Head of caudate nucleus (tissue), 42 donors: ENCODE measurements at places on chromosomes 3 and 15.

- DNase-seq = no peak
These were observed 35.9 kb downstream of the TLE3 start for GRCh38 chr15:70061696-70062270.

- no peak for DNase-seq
These were observed 37.6 kb downstream of the C2CD4A start for GRCh38 chr15:62104401-62104800.

DNA sequence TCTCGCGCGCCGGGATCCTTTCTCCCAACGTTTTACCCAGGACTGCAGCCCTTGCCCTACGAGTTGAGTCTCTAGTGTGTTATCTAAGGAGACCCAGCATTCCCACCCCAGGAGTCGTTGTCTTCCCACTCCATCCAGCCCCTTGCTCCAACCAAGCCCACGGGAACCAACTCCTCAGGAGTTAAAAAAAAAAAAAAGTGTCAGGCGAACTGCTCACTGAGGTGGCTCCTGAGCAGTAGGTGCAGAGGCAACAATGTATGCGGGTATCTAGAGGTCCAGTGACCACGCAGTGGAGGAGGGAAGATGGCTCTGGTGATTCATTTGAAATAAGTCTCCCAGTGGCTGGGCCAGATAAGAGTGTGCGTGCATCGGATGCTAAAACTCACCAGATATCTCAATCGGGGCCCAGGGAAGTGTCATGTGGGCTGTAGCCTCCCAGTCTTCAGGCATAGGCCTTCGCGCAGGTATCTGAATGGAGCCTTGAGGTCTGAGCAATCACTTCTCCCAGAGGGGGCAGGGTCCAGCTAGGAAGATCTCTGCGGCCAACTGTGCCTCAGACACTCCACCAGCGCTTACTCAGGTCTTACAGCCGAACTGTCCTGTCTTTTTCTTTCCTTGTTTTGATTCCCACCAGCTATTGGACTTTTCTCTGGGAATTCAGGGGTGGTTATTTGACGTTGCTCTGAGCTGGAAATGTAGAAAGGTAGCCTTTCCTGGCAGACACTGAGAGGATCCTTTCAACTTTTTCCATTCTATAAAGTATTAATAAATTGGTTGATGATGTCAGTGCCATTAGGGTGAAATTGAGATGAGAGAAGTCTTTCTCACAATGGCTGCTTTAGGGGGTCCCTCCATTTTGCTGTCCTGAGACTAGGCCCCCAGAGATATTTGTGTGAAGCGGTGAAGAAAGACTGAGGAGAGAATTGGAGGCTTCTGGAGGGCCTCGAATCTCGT is 21.0 kb downstream of the ZIC4 start:
- no peak for DNase-seq

DNA sequence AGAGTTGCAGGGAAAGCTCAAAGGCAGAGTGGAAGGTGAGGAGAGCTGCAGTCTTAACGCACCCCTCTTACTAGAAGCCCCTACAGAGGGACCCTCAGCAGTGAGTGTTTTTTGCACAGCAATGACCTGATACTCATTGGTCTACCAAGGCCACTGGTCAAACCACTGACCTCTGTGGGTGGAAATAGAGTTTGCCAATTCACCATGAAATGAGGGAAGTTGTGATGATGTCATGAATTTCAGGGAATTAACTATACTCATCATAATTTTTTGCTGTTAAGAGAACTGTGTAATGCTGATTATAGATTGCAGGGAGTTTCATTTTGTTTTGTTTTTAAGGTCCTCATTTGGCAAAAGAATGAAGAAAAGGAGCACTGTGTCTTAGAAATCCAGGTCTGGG is 101.7 kb upstream of the SMAD3 start:
- no peak for DNase-seq

- DNase-seq = peak; percentile 63
These were observed 42.5 kb downstream of the CA12 start for GRCh38 chr15:63339006-63339766.

GRCh38 chr15:83653288-83653638 is 660 bp upstream of the ADAMTSL3 start:
- DNase-seq = no peak

DNA sequence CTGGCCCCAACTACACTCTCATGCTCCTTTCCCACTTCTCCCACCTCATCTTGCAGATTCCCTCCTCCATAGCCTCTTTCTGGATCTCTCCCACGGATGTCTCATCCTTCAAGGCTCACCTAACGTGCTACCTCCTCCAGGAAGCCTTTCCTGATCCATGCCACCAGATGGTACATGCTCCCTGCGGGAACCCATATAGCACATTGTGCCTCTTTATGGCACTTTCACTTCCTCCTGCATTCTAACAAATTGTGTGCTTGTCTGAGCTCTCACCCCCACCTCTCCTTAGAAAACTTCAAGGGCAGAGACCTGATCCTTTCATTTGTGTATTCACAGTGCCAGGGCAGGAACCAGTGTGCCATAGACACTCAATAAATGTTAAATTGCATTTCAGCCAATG is 63.0 kb downstream of the HES1 start:
- DNase-seq = no peak

DNA sequence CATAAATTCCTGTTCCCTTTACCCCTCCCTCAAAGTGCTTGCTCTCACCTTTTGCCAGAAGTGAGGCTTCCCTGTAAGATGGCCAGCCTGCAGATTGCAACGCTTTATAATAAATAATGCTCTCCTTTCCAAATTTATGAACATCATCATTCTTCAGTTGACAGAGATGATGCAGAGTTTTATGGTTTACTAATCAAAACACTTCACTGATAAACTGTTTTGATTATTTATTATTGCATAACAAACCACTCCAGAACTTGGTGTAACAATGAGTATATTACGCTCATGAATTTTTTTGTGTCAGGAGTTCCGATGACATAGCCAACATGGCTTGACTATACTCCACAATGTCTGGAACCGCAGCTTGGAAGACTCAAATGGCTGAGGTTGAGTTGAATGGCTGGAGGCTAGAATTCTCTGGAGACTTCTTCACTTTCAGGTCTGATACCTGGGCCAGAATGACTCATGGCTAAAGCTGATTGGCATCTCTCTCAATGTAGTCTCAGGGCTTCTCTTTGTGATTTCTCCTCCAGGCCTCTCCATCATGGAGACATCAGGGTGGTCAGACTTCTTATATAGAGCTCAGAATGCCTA is 27.3 kb upstream of the TGFBR2 start:
- no peak for DNase-seq

GRCh38 chr15:63595065-63595464 is 2.1 kb upstream of the FBXL22 start:
- no peak for DNase-seq

- no peak for DNase-seq
These were observed 24.6 kb upstream of the ANPEP start for GRCh38 chr15:89839167-89839810.

GRCh38 chr3:188407158-188407880 is 253.4 kb downstream of the LPP start:
- DNase-seq = no peak

GRCh38 chr3:155643581-155644165 is 101.2 kb downstream of the PLCH1 start:
- no peak for DNase-seq

- DNase-seq = no peak
These were observed 177.1 kb downstream of the RPLP1 start for GRCh38 chr15:69629631-69630161.

- no peak for DNase-seq
These were observed 946.9 kb downstream of the EPHA3 start for GRCh38 chr3:90054311-90054710.

- DNase-seq = no peak
These were observed 62.5 kb upstream of the SLCO2A1 start for GRCh38 chr3:134092208-134092701.

DNA sequence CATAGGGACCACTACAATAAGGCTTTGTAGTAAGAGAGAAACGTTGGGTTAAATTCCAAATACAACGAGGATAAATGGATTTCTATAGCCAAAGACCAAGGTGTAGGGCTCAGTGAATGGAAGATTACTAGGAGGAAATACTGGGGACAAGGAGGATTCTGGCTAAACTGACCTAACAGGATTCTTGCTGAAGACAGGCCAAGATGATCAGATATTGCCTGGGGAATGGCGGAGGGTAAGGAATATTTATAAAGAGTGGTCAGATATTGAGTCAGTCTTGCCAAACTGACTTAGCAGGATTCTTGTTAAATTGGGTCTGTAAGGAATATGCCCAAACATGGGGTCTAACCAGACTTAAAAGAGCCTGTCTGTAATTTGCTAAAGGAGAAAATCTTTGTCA is 463.8 kb downstream of the EDEM1 start:
- DNase-seq = no peak

DNA sequence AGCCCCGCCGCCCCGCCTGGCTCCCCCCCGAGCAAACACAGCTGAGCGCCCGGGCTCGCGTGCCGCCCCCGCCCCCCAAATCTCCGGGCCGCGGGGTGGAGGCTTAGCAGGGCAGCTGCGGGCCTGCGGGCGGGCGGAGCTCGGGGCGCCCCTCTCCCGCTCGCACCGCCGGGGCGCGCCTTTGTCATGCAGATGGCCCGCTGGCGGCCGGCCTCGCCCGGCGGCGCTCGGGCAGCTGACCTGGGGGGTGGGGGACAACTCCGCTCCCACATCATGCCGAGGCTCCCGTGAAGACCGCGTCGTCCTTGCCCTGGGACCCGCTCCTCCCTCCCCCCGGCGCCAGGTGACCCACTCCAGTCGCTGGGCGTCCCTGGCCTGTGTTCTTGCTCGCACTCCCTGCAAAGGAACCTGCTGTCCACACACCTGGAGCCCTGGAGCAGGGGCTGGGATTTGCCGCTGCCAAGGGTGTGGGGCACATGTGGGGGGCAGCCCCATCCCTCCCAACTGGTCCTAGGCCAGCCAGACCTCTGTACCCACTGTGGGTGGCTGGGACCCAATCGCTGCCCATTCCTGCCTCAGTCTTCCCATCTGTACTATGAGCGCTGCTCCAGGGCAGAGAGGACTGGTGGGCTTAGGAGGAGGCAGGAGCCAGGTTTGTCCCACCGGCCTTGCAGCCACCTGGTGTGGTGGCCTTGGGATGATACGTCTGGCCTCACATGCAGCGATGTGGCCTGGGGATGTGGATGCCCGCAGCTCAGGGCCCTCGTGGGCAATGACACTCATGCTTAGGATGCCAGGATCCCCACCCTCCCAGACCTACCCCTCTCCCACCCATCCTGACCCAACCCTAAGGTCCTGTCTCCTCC is 33.5 kb downstream of the DNAJB8 start:
- DNase-seq = no peak

DNA sequence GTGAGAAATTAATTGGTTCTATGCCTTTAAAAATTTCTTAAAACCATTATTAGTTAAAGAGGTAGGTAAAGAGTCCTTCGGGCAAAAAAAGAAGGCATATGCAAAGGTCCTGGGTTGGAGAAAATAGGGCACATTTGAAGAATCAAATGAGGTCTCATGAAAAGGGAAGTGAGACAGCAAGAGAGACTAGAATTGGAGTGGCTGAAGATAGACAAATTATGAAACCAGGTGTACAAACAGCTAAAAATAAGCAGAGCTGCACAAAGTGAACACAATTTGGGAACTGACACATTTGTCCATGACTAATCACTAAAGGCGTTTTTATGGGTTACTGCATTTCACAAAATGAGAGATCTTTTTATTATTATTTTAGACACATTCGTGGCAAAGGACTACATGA is 581.2 kb downstream of the PYDC2 start:
- DNase-seq = no peak

DNA sequence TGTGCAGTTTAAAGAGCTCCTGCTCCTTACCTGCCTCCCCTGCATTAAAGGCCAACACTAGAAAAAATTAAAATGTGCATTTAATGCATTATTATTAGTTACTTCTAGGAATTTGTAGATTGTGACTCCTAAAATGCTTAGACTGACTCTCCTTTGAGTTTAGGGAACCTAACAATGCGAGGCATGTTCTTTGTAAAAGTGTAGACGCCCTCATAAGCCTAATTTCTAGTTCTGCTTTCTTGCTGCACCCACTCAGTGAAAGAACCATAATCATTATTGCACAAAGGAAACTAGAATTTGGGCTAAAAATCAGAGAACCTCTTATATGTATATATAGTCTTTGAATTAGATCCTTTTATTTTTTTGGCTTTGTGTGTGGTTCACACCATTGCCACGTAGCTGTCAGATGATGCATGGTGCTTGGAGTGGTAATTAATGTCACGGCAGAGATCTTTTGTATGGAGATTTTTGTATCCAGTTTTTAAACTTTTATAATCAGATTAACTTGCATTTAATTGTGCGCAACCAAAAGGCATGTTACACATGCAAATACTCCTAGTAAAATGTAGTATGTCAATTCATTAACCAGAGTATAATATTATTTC is 710 bp downstream of the ABHD10 start:
- DNase-seq = no peak

- DNase-seq = no peak
These were observed 2.0 kb downstream of the DVL3 start for GRCh38 chr3:184157206-184157605.

GRCh38 chr3:38487323-38487722 is 8.8 kb upstream of the EXOG start:
- no peak for DNase-seq

DNA sequence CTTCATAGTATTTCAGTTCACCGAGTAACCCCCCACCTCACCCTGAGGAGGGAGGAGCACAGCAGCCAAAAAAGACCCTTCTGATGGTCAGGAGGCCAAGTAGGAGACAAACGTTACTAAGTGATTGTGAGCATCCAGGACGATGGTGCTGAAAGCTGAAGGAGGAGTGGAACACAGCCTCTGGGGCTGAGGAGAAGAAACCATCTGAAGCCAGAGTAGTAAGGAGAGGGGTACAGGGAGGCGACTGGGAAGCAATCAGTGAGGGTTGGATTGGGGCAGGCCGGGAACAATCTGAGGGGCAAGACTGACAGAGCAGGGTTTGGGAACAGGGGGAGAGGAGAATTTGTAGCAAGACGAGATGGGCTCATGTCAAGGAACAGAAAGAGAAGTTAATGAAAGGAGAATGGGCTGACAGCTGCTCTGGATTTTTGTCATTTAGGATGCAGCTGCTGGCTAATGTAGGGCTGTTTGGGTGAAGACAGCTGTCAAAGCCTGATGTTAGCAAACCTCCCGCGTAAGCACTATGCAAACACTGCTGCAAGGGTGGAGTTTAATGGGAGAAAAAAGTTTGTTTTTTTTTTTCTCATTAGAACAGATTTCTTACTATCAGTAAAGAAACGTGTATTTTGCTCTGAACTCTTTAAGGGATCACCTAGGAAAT is 622.2 kb downstream of the EDEM1 start:
- DNase-seq = no peak

DNA sequence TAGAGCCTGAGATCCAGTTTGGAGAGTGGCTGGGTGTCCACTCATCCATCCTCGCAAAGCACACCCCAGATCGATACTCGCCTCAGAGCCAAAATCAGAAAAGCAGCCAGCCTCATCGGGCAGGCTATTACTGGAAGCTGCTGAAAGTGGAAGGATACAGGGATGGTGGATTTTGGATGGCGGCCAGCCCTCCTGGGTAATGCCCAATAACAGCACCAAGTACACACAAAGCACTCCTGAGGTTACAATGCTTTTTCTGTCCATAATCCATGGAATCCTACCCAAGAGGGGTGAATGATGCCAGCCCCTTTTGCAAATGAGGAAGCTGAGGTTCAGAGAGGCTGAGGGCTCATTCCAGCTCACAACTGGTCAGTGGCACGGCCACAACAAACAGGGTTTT is 93.1 kb upstream of the SLC6A11 start:
- DNase-seq = no peak

- DNase-seq = no peak
These were observed 35.7 kb upstream of the BHLHE40 start for GRCh38 chr3:4943549-4943948.

- no peak for DNase-seq
These were observed 2.0 kb downstream of the ATP2C1 start for GRCh38 chr3:130895690-130896488.
